ENCODE measurements at places on chromosomes 16 and 17. TPM values are rescaled to one million over a fixed set of nuclear protein-coding genes. Genes with fewer than 3 reads are reported as not detected.

- DNase-seq: no peak
Observed at GRCh38 chr17:18954321-18954720, 2.4 kb downstream of the SLC5A10 start.

DNA sequence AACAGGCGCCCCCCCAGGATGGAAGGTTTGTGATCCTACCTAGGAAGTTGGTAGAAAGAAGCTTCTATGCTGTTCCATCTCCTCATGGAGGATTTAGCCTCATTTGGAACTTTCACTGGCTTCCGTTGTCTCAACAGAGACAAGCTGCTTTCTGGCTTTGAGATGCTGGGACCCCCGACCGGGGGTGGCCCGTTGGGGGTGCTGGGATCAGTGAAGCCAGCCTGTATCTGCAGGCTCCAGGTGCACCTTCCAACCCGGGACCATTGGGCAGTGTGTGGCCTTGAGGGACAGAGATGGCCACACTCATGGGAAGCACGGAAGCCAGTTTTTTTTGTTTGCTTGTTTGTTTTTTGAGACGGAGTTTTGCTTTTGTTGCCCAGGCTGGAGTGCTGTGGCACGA is 15.4 kb downstream of the CIBAR2 start:
- DNase-seq: no peak

DNA sequence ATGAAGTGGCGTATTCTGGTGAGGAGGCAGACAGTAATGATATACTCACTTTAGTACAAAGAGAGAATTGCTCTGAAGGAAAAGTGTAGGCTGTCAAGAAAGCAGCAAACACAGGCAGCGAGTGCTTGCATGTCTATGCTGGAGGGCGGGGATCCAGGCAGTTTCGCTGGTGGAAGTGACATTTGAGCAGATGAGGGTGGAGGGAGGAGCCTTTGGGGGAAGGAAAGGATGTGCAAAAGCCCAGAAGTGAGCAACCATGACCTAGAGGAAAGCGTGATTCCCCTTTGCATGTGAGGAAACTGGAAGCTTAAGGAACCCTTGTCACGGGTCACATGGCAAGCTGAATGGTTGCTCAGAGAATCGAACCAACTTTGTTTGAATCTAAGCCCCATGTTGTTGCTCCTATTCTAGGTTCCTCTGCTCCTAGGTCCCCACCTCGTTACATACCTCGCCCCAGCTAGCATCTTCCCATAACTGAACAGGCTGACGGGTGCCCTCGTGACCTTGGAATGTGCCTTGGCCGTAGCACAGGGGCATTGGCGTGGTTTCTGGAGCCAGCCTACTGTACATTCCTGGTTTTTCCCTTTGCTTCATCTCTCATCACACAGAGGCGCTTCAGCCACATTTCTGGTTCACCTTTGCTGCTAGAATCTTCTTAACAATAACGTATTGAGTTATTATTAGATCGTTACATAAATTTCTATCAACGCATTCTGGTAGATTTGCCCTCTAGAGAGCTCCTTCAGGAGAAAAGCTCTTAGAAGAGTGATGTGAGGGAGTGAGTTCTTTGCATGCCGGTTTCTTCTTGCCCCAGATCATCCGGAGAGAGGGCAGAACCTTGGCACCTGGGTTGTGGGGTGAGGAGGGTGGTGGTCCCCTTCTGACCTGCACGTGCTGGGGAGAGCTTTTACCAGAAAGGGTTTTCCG is 191.8 kb downstream of the SNX29 start:
- DNase-seq: no peak

GRCh38 chr17:6599364-6599763 is 41.1 kb downstream of the KIAA0753 start:
- no peak for DNase-seq

GRCh38 chr17:68155692-68156091 is 92.2 kb upstream of the AMZ2 start:
- no peak for DNase-seq

GRCh38 chr17:83121921-83122820 is 42.8 kb downstream of the METRNL start:
- DNase-seq: no peak

- DNase-seq: no peak
Observed at GRCh38 chr16:84508502-84508901, 4.0 kb upstream of the MEAK7 start.

GRCh38 chr17:2362416-2362815 is 25.1 kb downstream of the SGSM2 start:
- no peak for DNase-seq

DNA sequence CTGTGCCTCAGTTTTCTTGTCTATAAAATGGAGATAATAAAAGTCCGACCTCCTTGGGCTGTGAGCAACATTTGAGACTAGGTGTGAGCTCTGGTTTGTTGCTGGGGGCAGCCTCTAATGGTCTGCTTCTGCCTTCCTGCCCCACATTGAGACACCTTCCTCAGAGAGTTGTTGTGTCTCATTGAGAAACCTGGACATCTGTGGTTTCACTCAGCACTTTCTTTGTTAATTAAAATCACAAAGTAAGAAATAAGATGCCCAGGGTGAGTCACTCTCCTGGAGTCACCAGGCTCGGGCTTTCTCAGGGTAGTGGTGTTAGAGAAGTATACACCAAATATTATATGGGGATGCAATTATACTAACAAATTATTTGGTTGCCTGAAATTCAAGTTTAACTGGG is 389.2 kb upstream of the SALL1 start:
- DNase-seq: no peak

DNA sequence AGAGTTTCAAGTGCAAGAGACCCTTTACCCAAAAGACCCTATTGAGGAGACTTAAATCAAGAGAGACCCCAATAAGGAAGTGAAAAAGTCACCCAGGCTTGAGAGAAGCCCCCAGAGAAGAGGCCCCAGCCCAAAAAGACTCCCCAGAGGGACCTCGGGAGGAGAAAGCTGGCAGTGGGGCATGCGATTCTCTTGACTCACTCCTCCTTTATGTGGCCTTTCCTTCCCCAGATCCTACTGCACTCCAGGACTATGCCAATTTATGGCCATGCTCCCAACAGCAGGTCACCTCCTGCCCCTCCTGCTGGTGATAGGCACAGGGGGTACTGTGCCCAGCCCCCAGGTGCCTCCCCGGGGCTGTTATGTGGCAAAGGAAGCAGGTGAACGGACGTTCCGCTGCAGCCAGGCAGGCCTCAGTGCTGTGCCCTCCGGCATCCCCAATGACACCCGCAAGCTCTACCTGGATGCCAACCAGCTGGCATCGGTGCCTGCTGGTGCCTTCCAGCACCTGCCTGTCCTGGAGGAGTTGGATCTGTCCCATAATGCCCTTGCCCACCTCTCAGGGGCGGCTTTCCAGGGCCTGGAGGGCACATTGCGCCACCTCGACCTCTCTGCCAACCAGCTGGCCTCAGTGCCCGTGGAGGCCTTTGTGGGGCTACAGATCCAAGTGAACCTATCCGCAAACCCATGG is 16.3 kb downstream of the LRRC3C start:
- DNase-seq: no peak

DNA sequence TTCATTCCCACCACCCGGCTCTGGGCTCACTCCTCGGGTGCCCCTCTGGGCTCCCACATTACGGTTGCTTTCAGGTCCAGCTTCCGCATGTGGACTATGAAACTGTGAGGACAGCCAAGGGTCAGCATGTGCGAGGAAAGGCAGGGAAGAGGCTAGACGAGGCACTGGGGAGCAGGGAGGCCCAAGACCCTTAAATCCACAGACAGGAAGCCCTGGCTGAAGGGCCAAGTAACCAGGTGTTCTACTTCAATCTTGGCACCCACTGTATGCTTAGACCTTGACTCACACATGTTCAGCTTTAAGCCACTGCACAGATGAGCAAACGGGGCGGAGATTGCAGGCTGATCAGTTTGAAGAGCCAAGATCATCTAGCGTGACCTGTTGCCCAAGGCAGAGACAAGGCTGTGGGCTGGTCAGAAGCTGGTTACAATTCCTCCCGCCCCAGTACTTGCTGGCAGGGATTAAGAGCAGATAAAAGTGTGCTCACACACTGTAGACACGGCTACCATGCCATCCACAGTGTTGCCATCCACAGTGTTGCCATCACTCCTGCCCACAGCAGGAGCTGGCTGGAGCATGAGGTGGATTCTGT is at the start of gene CES4A:
Gene CES4A (plus strand): TSS at position 393 of the 592 bp plus-strand sequence. CDS start 184 bp downstream, at position 577.
- no peak for DNase-seq

DNA sequence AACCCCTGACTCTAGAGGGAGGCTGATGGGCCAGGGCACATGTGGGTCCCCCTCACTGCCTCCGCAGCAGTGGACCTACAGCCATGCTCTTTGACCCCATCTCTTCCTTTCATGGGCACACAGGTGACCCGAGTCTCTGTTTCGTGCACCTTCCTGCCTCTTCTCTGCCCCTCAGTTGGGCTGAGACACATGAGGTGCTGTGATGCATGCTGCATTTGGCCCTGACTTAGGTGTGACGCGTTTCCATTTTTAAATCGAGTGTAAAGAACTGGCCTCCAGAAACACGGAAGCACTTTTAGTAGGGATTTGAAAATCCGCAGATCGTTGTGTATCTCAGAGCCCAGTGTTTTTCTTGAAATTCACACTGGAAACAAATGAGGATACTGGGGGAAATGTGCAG is 24.6 kb downstream of the C16orf90 start:
- no peak for DNase-seq

- no peak for DNase-seq
Observed at GRCh38 chr16:57518922-57519321, 17.4 kb downstream of the CCDC102A start.

- no peak for DNase-seq
Observed at GRCh38 chr17:78992542-78993212, 13.0 kb upstream of the LGALS3BP start.

DNA sequence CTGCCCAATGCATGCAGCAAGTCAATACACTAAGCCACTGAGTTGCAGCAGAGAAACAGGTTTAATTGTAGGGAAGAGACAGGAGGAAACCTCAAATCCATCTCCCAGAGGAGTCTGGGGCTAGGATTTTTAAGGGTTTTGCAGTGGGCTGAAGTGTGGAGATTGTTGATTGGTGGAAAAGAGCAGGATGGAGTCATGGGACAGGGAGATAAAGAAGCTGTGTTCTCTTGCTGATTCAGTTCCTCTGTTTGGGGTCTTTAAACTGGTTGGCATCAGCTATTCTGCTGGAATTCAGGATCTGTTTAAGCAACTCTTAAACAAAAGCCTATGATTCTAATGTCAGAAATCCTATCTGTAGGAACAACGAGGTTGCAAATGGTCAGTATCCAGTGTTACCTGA is 180.8 kb upstream of the CACNG3 start:
- DNase-seq: no peak

DNA sequence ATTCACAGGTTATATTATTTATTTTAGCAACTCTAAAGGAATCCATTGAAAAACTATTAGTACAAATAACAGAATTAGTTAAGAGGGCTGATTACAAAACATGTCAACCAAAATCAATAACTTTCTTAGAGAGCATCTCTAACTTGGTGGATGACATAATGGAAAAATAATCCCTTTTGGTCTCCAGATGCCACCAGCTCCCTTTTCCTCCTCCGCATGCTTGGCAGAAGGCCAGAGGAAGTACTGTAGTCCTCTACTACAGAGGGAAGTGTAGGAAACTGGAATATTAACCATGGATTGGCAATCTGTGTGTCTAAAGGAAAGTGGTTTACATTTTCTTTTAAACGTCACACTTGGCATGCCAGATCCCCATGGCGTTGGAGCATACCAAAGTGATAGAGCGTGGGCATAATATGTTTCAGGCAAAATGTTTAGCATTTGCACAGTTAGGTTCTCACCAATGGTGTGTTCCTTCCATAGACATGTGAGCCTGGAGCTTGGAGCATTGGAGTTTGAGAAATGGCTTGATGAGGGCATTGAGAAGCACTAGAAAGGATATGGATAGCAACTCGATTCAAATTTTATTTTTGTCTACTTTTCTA is 106.3 kb downstream of the PRKCB start:
- no peak for DNase-seq

GRCh38 chr16:24918641-24919040 is 72.9 kb downstream of the SLC5A11 start:
- DNase-seq: no peak

DNA sequence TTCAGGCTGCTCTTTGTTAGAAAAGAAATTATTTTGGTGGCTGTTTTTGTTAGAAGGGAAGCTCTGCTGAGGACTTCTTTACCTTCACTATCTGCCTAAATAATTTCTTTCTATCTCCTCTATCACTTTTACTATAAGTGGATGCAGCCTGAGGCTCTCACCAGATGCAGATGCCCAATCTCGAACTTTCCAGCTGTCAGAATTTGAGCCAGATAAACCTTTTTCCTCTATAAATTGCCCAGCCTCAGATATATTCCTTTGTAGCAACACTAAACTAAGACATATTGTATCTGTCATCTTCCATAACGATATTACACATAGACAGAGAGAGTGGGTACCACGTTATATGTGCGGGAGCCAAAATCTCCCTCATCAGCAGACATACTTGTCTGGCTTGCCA is 15.7 kb upstream of the CDH8 start:
- no peak for DNase-seq

- no peak for DNase-seq
Observed at GRCh38 chr16:19228052-19228451, 57.5 kb upstream of the CLEC19A start.

GRCh38 chr16:10813099-10813455 is 5.5 kb downstream of the TVP23A start:
- no peak for DNase-seq

- DNase-seq: no peak
Observed at GRCh38 chr16:13926891-13927290, 6.9 kb downstream of the ERCC4 start.

DNA sequence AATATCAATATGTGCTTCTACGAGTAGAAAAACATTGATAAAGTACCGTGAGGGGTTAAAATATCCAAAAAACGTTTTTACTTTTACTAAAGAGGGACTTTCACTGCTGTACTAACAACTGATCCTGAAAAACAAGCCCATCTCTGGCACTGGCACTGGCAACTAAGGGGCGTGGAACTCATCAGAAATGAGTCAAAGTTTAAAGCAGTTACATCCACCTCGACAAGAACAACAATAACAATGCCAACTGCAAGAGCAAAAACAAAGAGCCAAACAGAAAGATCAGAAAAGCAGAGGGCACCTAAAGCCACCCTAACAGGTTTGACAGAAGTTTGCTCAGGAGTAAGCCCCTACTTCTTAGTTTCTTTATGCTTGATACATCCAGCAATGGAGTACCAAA is 13.1 kb downstream of the MBTPS1 start:
- peak; percentile 40 for DNase-seq

GRCh38 chr17:37483311-37484039 is 6.2 kb upstream of the DUSP14 start:
- no peak for DNase-seq

DNA sequence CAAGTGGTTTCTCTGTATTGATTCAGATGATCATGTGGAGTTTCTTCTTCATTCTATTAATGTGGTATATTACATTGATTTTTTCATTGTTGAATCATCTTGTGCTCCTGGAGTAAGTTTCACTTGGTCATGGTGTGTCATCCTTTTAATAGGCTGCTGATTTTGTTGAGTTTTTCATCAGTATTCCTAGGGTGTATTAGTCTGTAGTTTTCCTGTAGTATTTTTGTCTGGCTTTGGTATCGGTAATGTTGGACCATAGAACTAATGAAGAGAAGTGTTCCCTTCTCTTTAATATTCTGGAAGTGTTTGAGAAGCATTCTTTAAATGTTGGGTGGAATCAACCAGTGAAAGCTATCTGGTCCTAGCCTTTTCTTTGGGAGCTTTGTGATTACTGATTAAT is 99.0 kb downstream of the OMG start:
- DNase-seq: no peak

- DNase-seq: peak; percentile 82
Observed at GRCh38 chr16:81456523-81457325, 12.1 kb downstream of the CMIP start.

Gene ZNF594
- 3.7 TPM for total RNA-seq

Gene NTN3
- total RNA-seq: not detected

Gene NMRAL1
- 25.8 TPM for total RNA-seq

Gene CDYL2
- total RNA-seq: 4.8 TPM

Gene NMT1
- total RNA-seq: 68.0 TPM

Gene GPR142
- total RNA-seq: 0.35 TPM

Gene PMFBP1
- 3.7 TPM for total RNA-seq

Gene CHST4
- total RNA-seq: 0.44 TPM

Gene MYH2
- total RNA-seq: 0.48 TPM
